Activated CD8-positive, alpha-beta T cell treated with anti-CD3 and anti-CD28 coated beads, Interleukin-2, amount 10 ng/mL, durations not matched to agents 7 days and 5 days (primary cell): ENCODE measurements at places on chromosomes 4 and X.

GRCh38 chrX:130079824-130080406 is 30.4 kb downstream of the ELF4 start:
- peak; percentile 68 for DNase-seq

- DNase-seq, result no peak
These were observed 174.7 kb downstream of the GC start for GRCh38 chr4:71609167-71609566.

- no peak for DNase-seq
These were observed 127.9 kb upstream of the NHS start for GRCh38 chrX:17247144-17247543.

- no peak for DNase-seq
These were observed 254.4 kb upstream of the FAT4 start for GRCh38 chr4:125060376-125060775.

- DNase-seq, result no peak
These were observed 17.2 kb downstream of the GLUD2 start for GRCh38 chrX:121064579-121064978.

DNA sequence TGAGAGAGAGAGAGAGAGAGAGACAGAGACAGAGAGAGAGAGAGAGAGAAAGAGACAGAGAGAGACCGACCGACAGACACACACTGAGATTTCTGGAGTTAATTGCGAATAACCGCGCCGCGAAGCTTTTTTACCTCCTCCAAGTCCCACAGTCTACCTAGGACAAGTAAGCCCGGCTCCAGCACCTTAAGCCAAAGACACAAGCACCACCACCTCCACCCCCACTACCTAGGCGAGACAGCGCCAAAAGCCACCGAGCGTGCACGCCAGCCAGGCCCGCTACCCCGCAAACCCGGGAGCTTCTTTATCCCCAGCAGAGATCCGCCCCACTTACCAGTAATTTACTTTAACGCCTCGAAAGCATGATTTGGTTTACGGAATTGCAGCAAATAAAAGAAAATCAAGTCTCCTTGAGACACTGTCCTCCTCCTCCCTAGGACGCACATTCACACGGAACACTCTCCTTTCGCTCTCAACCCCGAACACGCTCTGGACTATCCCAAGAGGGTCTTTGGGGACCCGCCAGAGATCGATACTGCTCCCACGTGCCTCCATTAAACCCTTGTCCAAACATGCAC is 649.6 kb upstream of the DIPK2B start:
- peak; percentile 36 for DNase-seq

DNA sequence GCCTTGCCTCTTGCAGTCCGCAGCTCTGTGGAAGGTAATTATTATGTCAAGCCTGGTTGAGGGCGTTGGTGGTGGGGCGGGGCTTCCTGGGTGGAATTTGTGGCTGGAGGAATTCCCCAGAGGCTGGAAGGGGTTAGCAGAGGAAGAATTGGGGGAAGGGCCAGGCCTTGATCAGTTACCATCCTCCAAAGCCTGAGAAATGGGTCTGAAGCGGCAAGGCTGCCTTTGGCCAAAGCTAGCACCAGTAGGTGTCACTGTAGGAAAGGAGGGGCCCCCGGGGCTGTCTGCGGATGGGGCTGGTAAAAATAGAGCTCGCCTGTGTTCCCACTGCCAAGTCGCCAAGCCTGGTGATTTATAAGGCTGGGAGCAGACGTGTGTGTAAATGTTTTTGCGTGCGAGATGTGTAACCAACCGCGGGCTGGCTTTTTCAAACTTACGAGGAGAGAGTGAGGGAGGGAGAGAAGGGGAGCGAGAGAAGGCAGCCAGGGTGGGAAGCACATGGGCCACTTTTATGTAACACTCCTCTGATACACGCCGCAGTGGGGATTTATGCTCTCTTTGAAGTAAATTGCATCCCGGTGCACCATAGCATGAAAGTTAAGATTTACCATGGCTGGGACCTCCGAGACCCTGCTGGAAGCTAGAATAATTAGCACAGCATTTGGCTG is 367.0 kb downstream of the BCOR start:
- DNase-seq, result peak; percentile 67

GRCh38 chr4:4775493-4776004 is 83.9 kb upstream of the MSX1 start:
- no peak for DNase-seq

GRCh38 chrX:15151267-15152186 is 118.4 kb downstream of the ASB9 start:
- peak; percentile 42 for DNase-seq

- DNase-seq, result no peak
These were observed 48.4 kb downstream of the TBC1D14 start for GRCh38 chr4:6957994-6958393.

GRCh38 chr4:40825014-40825838 is 75.5 kb downstream of the NSUN7 start:
- no peak for DNase-seq

- DNase-seq, result no peak
These were observed 159.3 kb downstream of the SH3KBP1 start for GRCh38 chrX:19727887-19728648.

DNA sequence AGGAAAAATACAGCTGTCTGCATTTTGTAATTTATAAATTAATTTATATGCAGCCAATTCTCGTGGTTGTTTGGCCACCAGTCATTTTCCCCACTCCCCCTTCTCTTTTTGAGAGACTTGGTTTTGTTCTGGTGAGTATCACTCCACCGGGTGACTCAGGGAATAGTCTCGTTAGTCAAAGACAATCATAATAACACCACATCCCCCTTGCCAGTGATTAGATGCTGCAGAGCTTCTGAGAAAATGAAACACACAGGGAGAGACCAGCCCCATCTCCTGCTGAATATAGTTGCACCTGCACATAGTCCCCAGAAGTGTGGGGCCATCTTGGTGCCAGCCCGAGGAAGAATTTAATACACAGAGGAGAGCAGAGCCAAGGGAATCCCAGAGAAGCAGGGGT is 8.0 kb upstream of the FNIP2 start:
- DNase-seq, result no peak

- no peak for DNase-seq
These were observed 177.3 kb upstream of the DKK2 start for GRCh38 chr4:107213410-107213809.

DNA sequence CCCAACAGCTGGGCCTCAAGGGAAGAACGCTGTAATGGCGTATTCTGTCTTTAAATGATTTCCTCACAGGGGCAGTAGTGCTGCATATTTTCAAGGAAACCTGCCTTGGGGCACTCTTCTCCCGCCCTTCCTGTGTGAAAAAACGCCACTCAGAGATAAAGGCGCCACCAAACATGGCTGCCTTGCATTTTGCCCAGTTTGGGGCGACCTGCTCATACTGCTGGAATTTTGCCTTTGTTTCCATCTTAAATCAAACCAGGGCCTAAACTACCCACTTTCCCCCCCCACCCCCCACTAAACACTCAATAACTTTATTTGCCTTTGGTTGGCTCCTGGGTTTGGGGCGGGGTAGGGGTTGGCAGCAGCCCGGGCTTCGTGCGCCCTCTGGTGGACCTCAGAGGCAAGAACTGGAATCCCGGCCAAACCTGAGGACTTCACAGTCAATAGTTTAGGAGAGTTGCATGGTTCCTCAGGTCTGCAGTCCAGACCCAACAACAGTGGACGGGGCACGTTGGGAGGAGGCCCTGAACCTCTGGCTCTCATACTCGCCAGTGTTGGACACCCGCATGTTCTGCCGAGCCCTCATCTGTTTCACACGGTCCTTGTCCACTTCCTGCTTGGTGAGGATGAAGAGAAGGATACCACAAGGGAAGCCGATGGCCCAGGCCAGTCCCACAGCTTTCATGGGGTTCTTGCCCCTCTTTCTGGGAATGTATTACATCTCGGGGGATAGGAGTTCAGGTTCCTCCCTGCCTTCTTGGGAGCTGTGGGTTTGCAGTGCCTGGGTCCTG is 220.1 kb upstream of the STK26 start:
- DNase-seq, result no peak

DNA sequence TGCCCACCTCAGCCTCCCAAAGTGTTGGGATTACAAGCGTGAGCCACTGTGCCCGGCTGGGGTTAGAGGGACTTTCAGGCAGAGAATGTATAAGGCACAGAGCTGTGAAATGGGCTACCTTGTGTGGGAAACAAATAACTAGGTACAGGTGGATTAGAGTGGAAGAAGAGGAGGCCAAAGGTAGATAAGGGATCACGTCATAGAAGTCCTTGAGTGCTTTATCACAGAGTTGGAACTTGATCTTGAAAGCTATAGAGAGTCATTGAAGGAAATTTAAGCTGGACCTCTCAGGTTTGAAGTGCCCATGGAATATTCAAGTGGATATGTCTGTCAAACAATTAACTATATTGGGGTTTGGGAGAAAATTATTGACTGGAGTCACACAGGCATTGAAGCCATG is 8.4 kb downstream of the N4BP2 start:
- DNase-seq, result no peak

- no peak for DNase-seq
These were observed 12.2 kb downstream of the UCP1 start for GRCh38 chr4:140556372-140557085.

- DNase-seq, result no peak
These were observed 8.6 kb downstream of the FAM200B start for GRCh38 chr4:15690020-15690809.

DNA sequence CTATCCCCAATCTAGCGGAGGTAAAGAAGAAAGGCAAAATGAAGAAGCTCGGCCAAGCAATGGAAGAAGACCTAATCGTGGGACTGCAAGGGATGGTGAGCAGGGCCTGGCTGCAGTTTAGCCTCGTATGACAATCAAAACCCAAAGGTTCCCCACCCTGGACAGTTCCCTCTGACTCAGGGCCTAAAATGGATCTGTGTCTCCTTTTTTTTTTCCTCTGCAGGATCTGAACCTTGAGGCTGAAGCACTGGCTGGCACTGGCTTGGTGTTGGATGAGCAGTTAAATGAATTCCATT is 986 bp downstream of the HDAC6 start:
- DNase-seq, result no peak

DNA sequence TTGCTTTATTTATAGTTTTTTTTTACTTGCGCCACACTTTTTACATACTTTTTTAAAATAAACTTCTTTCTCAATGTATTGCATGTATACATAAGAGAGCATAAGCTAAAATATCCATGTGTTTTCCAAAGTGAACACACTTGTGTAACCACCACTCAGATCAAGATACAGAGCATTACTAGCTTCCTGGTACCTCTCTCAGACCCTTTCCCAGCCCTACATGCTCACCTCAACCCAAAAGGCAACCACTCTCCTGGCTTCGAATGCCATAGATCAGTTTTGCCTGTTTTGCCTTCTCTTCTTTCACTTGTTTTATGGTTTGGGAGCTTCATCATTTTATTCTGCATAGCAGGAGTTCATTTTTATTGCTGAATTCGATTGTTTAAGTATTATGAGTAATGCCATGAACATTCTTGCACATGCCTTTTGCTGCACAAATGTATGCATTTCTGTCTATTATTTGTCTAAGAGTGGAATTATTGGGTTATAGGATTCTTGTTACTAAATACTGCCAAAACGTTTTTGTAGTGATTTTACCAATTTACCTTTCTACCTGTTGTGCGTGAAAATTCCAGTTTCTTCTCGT is 45.9 kb upstream of the NUDT6 start:
- no peak for DNase-seq

DNA sequence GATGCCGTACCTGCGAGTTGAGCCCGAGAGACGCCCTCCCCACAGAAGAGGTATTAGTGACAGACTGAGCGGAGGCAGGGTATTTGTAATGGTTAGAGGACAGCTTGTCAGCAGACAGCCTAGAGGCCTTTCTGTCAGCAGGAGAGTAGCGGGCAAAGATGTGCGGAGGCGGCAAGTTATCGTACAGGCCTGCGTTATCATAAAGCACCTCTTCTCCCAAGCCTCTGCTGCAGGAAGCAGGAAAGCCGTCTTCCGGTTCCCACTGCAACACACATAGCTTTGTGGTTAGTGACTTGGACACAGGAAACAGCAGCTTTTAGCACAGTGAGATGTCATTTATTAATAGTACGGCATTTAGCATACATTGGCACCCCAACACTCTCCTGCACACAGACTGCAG is 158.3 kb downstream of the AFAP1 start:
- no peak for DNase-seq

DNA sequence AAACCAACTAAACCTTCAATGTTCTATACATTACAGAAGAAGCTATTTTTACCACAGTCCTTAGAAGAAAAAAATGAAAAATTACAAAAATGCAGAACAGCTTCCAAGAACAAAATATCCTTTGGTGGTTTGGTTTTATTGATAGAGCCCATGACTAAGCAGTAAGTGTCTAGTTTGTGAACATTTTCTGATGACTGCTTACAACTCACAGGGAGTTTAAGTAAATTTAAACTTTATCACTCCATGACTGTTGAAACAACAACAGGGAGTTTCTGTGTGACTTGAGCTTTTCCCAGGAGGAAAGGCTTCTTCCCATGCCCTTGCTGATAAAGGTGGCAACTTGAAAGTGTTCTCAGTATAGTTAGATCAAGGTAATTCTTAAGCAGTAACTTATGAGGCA is 2.9 kb downstream of the PF4 start:
- no peak for DNase-seq

DNA sequence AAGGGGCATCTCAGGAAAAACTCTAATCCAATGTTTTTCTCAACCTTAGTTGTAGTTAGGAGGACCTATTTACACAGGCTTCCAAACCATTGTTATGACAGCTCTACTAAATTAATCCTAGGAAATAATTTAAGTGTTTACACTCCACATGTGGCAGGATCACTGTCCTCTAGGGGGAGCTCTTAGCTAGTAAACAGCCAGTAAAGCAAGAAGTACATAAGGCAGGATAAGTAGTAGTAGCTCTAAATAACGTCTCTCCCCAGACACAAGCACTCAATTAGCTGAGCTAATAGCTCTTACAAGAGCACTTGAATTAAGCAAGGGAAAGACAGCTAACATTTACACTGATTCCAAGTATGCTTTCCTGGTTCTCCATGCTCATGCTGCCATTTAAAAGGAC is 37.3 kb downstream of the NUDT11 start:
- peak; percentile 30 for DNase-seq

DNA sequence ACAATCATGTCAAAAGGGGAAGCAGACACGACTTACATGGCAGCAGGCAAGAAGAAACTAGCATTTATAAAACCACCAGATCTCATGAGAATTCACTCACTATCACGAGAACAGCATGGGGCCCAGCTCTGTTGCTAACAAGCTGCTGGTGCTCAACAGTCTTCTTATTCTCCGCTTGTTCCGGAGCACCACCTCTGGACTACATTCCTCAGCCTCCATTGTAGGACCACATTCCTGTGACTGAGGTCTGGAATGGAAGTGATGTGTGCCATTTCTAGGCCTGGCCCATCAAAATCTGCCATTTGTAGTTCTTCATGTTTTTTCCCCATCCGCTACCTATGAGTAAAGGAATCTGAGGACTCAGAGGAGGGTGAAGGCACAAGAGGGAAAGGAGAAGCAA is 111.5 kb upstream of the PTCHD1 start:
- DNase-seq, result no peak
